Progenitor cell of endocrine pancreas (in vitro differentiated cells): ENCODE measurements at places on chromosomes 5 and 9.

GRCh38 chr9:1460143-1460769 lies 410.1 kb downstream of the DMRT2 start:
- no peak for DNase-seq

- no peak for DNase-seq
These were observed 284.5 kb downstream of the SH3GL2 start for GRCh38 chr9:17863213-17863883.

DNA sequence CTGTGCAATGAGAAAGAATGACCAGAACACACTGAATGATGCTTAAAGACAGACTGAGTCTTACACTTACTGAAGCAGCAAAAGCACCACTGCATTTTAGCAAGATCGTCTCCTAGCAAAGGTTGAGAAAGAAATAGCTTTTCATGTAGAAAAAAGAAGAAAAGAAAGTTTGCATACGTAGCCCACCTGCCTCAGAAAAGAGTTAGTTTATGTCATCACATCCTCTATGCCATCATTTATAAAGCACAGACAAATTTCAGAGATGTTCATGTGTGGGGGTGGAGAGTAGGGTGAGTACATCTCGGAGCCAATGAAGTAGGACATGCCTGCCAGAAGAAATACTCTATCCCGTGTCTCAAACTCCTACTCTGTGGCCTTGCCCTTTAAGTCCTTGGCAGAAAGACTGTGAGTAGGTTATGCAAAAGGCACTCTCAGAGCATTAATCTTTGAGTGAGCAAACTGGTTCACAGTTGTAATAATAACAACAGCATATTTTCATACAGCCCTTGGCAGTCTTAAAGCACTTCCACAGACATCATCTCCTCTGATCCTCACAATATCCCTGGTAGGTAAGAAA lies 22.4 kb downstream of the NRG2 start:
- DNase-seq: no peak

DNA sequence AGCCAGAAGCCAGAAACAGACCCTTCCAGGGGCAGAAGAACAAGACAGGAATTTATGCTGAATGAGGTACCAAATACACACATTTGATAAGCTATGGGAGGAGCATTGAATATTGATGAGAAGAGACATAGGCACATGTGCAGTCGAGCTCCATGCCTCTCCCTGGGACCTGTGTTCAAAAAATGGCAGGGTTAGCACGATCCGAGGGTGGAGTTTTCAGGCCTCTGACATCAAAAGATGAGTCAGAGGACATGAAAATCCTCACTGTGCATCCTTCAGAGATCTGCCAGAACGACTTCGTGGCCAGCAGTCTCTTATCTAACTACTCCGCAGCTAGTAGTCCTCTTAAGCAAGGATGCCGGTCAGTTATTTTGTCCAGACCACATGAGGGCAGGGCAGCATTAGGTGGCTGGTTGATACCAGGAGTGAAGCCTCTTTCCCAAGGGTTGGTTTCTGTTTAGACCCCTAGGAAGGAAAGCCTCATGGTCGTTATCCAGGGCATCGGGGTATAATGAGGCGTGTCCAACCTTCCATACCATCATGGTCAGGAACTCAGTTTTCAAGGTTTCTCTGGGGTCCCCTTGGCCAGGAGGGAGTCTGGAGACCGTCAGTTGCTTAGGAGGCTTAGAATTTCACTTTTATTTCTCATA lies 11.6 kb upstream of the CMBL start:
- no peak for DNase-seq

DNA sequence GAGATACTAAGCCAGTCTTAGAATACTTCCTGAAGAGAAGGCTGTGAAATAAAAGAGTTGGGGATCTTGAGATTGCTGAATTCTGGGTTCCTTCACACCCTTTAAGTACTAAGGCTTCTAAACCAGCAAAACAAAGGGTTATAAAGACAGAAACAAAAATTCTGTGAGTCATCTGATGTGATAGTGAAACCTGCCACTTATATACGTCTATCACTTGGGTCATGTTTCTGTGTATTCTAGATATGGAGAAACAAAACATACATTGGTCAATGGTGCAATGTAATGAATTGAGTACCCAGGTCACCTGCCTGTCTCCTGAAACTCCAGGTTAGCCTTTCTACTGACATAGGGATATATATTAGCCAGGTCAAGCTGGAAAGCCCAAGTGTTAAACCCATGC lies 319.3 kb upstream of the GRAMD2B start:
- no peak for DNase-seq

DNA sequence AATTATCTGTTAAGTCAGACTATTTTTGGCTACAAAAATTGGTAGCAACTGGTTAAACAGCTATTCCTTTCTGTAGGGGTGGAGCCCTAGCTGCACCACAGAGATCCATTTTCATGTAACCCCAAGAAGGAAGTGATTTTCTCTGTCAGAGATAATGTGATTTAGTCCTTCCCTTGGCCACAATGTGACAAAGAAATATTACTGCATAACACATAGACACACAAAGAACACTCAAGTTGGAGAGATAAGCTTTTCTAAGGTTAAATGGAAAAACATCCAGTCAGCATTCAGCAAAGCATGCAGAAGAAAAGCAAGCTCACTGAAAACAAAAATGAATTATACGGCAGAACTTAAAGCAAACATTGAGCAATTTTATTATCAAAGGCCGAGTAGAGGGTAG lies 227.8 kb upstream of the CDH9 start:
- DNase-seq: no peak

DNA sequence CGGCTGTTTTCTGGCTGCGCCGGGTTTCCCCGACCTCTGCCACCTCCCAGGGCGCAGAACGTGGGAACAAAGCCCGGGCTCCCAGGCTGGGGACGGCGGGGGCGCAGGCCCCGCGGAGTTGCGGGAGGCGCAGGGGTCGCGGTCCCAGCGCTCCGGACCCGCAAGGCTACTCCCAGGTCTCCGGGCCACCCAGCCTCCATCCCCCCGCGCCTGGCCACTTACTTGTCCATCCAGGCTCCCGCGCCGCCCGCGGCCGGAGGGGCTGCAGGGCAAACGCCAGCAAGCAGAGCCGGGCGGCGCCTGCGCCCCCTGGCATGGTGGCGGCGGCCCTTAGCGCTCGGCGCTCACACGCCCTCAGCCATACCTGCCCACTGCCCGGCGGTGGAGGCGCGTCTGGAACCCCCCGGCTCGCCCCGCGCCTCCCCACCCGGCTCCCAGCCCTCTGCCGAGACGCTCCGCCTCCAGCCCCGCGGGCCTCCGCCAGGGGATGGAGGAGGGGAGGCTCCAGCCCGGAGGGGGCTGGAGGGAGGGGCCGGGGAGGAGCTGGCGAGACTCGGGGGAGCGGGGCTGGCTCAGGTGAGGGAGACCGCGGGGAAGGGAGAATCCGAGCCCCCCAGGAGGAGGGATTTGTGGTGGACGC lies at the start of gene ADAM19:
TSS of gene ADAM19 (minus strand) at position 395 of the 640 bp plus-strand sequence. CDS start at position 316, 79 bp downstream.
- peak; percentile 55 for DNase-seq

GRCh38 chr9:29214690-29215253 lies 1641.5 kb upstream of the C9orf72 start:
- DNase-seq: peak; percentile 15

DNA sequence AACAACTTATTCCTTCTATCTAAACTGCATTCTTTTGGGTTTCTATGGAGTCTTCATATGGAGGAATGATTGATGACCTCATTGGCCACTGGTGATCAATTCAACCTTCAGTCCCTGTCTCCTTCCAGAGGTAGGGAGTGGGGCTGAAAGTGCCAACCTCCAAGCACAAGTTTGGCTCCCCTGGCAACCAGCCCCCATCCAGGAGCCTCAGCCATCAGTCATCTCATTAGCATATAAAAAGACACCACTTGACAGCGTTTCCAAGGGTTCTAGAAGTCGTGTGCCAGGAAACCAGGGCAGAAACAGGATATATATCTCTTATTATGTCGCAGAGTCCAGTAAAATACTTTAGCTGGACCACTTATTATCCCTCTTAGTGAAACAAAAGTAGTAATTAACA lies 9.8 kb downstream of the SLC31A2 start:
- DNase-seq: no peak

DNA sequence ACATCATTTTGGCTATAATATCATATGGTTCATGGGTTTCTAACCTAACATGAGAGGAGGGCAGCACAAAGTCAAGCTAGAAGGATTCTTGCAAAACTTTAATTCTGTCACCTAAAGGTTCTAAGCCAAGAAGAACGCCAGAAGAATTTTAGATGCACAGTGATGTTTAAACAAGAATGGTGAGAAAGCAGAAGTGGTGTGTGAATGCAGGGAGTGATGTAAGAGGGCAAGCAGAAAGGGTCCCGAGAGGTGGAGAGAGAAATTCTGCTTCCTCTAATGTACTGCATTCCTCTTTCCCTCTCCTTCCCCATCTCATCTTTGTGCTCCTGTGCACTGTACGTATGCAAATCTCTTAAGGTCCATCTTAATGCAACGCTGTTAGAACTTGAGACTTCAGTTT lies 2.1 kb upstream of the TRMO start:
- DNase-seq: no peak

- DNase-seq: no peak
These were observed 628.4 kb downstream of the HINT1 start for GRCh38 chr5:130536691-130537090.

GRCh38 chr5:73780302-73781080 lies 154.5 kb downstream of the ARHGEF28 start:
- DNase-seq: no peak

- no peak for DNase-seq
These were observed 65.1 kb upstream of the PTCH1 start for GRCh38 chr9:95581900-95582299.

DNA sequence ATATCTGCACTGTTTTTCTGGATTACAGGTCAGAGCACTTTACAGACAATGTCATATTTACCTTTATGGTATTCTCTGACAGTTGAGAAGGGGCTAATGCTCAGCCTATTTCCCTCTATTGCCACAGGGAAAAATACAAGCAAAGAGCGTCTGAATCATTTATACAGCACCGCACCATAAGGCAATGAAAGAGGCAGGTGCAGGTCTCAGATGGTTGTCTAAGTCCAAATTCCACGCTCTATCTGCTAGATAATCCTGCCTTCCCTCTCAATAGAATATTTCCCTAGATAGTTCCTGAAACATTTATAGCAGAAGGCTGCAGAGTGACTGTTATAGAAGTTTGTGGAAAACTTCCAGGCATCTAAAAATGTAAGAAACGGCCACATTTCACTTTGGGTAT lies 446.1 kb upstream of the CDH6 start:
- DNase-seq: no peak

DNA sequence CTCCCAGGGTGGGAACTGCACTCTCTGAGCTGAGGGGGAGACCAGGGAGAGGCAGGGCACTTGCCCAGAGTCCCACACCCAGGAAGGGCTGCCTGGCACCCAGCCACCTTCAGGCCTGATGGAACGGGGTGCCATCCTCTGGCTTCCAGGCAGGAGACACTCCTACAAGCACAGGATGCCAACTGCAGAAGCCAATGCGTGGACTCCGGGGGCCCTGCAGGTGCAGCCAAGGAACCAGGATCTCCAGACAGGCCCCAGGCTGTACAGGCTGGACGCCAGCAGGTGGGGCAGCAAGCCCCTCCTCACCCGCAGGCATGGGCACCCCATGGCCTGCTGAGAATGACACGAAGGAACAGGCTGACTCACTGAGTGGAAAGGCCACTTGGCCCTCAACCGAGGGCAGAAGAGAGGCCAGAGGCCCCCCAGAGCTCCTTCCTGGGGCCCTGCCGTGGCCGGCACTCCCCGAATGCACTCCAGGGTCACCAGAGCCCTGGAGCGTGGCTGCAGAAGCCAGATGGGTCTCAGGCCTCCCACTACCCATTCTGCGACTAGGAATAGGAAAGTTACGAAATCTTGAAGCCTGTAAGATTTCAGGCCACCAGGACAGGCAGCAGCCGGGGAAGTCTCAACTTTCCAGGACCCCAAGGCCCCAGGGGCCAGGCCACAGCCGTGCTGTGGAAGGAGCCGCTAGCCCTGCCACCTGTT lies 15.7 kb downstream of the NACC2 start:
- no peak for DNase-seq

- no peak for DNase-seq
These were observed 56.9 kb downstream of the ANKRD55 start for GRCh38 chr5:56176155-56176798.

DNA sequence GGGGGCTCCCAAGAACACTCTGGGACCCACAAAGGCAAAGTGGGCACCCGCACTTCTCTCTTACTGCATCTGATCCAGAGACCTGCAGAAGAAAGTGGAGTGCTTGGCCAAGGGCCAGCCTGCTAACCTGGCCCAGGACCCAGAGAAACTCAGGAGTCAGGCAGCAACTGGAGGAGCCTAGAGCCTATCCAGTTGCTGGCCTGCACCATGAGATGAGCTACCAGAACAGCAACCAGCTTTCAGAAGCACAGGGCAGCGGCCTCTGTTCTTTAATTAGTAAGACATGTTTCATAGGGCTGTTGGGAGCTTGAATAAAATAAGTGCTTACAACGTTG lies 298.3 kb downstream of the GADD45G start:
- no peak for DNase-seq

GRCh38 chr5:91361055-91361701 lies 21.9 kb downstream of the ARRDC3 start:
- DNase-seq: no peak

- no peak for DNase-seq
These were observed 247.3 kb downstream of the PDZD2 start for GRCh38 chr5:31886206-31886605.

DNA sequence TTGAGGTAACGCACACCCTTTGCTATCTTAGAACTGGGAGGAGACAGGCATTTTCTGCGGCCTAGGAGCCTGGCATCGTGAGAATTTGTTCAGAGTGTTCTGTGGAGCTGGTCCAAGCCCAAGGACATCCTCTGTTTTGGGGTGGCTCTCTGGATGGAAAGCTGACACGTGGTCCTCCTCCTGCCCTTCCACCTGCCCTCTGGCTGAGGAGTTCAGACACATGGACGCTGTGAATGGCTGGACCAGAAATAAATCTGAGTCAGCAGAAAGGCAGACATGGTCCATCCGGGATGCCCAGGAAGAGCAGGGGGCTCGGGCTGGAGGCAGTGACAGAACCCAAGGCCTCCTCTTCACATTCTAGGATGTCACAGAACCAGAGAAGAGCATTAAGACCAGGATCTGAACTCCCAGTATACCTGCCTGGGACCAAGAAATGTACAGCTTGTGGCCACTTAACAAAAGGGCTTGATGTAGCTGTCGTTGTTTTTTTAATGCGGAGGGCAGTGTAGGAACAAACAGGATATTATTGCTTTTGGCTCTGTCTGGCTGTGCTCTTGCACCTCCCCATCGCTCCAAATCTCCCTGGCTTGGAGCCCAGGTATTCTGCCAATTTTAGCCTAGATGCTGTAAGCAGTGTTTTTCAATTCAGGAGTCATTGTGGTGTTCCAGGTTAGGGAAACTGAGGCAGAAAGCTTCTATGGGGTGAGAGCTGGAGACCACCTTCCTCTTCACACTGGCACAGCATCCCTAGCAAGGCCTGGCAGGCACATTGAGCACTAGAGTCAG lies 2.4 kb downstream of the CKMT2 start:
- no peak for DNase-seq

GRCh38 chr5:61177070-61177469 lies 14.8 kb upstream of the SMIM15 start:
- DNase-seq: no peak

DNA sequence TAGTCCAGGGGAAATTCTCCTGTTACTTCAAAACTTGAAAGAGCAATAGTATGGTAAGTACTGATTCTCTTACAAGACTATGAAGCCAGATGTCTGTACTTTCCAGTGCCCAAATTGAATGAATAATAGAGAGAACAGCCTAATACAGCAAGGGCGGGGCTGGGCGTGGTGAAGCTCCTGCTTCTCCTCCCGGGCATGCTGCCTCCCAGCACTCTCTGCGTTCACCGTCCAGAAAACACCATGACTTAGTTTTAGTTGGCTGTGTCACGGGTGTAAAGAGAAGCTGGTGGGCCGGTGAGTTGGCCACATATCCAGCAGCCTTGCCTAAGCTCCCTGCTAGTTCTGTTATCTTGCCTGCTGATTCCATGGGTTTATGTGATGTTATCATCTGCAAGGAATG lies 40.7 kb upstream of the ADAMTS2 start:
- no peak for DNase-seq
